Regular cardiac myocyte (primary cell): ENCODE measurements at places on chromosomes 1 and 21. TPM values are rescaled to one million over a fixed set of nuclear protein-coding genes. Genes with fewer than 3 reads are reported as not detected.

Gene ANXA9
- total RNA-seq, result not detected in 2 replicates

Gene PM20D1
- under 0.01 TPM in 2 replicates for total RNA-seq

Gene HSPA6
- total RNA-seq, result 0.96 and 2.3 TPM in 2 replicates

Gene FAM72D
- total RNA-seq, result under 0.01 and 4.2 TPM in 2 replicates
